Activated CD8-positive, alpha-beta T cell treated with anti-CD3 and anti-CD28 coated beads for 36 hours (primary cell): ENCODE measurements at places on chromosomes 3 and 15.

GRCh38 chr3:8622873-8623691 is 21.5 kb downstream of the SSUH2 start:
- peak; percentile 63 for DNase-seq

GRCh38 chr3:24804095-24804494 is 309.4 kb upstream of the THRB start:
- no peak for DNase-seq

DNA sequence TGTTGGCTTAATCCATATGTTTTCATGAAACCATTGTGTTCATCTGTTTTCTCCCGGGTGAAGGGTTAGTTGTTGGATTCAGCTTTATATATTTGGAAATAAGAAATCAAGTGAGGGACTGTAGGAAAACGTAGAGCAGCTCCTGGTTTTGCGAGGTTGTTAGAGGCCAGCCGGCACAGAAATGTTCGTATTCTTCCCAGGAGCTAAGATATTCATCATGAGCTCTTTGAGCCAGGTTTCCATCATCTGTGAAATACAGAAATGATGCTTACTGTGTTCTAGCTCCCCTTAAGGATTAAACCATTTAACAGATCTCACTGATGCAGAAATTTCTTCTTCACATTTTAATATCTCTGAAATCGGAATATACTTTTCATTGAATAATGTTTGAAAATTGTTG is 235.5 kb downstream of the PTPRG start:
- DNase-seq: no peak

DNA sequence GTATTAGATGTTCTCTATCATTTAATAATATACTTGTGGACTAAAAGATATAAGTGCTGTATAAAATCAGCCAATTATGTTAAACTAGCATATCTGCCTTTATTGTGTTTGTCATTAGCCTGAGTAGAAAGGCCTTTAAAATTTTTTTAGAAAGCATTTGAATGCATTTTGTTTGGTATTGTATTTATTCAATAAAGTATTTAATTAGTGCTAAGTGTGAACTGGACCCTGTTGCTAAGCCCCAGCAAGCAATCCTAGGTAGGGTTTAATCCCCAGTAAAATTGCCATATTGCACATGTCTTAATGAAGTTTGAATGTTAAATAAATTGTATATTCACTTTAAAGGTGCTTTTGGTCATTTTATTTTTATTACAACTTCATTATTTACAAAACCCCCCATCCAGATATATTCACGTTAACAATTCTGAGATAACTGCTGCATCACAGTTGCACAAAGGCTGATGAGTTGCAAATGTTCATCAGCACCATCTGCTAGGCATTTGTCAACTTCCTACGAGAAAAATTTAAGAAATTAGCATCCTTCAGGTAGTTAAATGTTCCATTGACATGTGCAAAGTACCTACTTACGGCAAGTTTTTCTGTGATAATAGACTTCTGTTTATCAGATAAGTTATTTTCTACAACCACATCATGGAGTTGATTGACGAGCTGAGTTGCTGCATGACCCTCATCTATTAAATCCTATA is 6.3 kb downstream of the EIF4A2 start:
- no peak for DNase-seq

- DNase-seq: no peak
These were observed 357.9 kb downstream of the LSAMP start for GRCh38 chr3:116087426-116087825.

GRCh38 chr3:187714404-187714979 is 12.1 kb upstream of the RTP2 start:
- peak; percentile 85 for DNase-seq

GRCh38 chr3:143167969-143168854 is 48.6 kb downstream of the CHST2 start:
- DNase-seq: no peak
